ENCODE measurements at places on chromosomes 11 and 22. TPM values are rescaled to one million over a fixed set of nuclear protein-coding genes. Genes with fewer than 3 reads are reported as not detected.

The ACR gene
- not detected for total RNA-seq

The B3GAT1 gene
- not detected for total RNA-seq

The SLN gene
- total RNA-seq, result 1.7 TPM

The FGF4 gene
- not detected for total RNA-seq

The DDI1 gene
- total RNA-seq, result not detected

The OR52R1 gene
- not detected for total RNA-seq

The OR5B12 gene
- total RNA-seq, result not detected

The DDT gene
- 116 TPM for total RNA-seq

The TBX1 gene
- 5.0 TPM for total RNA-seq

The ANKK1 gene
- total RNA-seq, result not detected

The TRIM29 gene
- 19.4 TPM for total RNA-seq

The CYTH4 gene
- 0.56 TPM for total RNA-seq

The OR51B5 gene
- 0.13 TPM for total RNA-seq

The TRIM5 gene
- total RNA-seq, result 8.7 TPM

The PRG3 gene
- not detected for total RNA-seq

The SHANK2 gene
- 8.8 TPM for total RNA-seq

The IGF2 gene
- 2.3 TPM for total RNA-seq

The ATXN10 gene
- total RNA-seq, result 107 TPM

The RGL4 gene
- not detected for total RNA-seq

The CARNS1 gene
- total RNA-seq, result 0.08 TPM

The CD3G gene
- total RNA-seq, result not detected

The PHETA2 gene
- total RNA-seq, result not detected
